Stimulated activated CD8-positive, alpha-beta memory T cell treated with anti-CD3 and anti-CD28 coated beads, Interleukin-15, amount 100 ng/mL, for 48 hours (primary cell): ENCODE measurements at places on chromosomes 1 and 21.

DNA sequence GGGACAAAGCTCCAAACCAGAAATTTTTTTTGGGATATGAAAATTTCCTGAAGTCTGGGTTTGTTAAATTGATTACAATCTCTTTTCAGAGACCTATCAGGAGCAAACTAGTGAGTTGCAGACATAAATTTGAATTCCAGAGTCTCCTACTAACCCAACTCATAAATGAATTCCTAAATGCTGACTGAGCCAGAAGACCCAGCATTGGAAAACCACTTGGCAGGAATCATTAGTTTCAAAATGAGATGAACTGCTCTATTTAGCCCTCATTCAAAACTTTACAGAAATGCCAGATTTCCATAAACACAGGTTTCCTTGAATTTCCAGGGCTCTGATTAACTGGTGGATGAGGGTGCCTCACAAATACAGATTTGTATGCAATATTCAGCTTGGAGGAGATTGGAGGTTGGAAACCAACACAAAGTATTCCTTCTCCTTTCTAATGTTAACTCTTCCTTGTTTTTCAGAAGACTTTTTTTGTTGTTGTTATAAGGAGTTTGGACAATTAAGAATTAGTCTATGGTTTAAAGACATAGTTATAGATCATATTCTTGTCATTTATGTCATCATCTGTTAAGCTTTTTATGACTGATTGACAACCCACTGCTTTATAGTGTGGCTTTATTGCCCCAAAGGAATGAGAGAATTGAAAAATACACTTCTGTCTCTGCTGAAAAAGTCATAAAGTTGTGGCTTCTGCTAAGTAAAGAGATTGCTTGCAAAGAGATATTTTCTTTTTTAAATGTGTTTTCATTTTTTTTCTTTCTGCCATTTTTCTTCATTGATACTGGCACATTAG, 222.8 kb downstream of the HLX start:
- DNase-seq, result no peak

DNA sequence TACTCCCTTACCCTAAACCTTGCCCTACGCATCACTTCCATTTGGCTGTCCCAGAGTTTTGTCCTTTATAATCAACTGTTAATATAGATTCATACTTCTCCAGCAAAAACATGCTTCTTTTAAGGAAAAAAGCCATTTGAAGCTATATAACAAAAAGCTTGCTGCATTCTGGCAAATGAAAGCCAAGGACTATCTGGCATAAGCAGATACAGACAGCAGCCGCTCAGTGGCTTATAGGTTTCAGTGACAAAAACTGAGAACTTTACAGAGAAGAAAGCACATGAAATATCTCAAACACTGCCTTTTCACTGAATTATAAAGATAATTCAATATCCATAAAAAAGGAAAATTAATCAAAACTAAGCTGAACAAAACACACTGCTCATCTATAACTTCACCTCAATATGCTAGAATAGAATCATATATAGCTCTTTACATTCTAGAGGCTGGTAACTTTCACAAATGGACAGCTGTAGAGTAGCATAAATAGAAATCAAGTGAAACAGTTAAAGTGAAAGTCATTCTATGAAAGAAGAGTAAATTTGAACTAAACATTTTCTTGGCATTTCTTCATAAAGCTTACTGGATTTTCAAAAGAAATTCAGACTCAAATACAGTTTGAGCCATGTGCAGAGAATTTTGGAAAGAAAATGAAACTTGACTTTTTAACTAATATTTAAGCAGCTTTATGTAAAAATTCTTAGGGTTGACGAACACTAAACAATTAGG, 19.6 kb downstream of the CDC42BPA start:
- no peak for DNase-seq

- DNase-seq, result no peak
Measured at GRCh38 chr1:82472489-82473131, 671.9 kb downstream of the ADGRL2 start.

DNA sequence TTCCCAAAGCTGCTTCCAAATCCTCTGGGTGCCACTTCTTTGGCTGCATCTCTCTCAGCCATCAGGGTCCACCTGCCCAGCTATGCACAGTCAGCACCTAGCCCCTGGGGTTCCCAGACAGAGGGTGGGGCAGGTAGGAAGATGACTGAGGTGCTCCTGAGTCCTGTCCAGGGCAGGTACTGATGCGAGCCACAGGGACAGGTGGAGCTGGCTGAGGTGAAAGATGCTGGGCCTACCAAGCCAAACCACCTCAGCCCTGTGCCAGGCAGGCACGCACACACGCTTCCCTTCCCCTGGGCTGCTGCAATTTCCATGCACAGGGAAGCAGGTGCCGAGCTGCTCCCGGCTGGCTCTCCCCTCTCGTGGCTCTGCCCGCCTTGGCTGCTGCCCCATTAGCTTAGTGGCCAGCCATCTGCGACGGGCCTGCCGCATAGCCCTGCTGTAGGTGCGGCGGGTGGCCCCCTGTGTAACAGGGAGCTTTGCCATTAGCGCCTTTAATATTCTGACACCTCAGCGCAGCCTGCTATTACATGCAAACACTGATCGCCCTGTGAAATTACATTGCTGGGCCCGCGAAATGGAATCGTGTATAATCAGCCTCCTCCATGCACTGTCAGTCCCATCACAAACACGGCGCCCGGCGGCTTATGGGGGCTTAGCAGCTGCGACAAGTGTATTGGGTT, 38.9 kb downstream of the DMAP1 start:
- no peak for DNase-seq

DNA sequence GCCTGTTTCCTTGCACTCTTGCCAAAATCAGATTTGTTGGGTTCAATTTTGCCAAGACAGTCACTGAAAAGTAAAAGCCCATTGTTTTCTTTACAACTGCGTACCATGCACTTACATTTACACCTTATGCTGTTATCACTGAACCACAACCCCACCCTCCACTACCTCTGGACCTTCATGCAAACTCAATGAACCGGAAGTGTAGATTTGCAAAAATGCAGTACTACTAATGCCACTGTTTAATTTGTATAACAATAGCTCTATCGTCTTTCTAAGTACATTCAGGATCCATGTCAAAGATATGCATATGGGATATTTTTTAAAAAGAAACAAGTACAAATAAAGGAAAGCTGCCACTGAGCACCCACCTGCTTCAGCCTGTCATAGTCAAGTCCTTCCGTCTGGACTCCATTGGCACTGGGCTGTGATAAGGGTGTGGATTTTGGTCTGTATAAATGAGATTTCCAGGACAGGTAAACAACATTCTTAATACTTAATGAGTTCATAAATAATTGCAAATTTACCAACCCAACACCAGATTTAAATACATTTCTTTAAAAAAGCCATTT, 72.9 kb upstream of the LBR start:
- DNase-seq, result no peak

GRCh38 chr1:46618754-46619415, 2.3 kb upstream of the MOB3C start:
- no peak for DNase-seq

GRCh38 chr1:234724516-234725176, 114.7 kb upstream of the IRF2BP2 start:
- no peak for DNase-seq

DNA sequence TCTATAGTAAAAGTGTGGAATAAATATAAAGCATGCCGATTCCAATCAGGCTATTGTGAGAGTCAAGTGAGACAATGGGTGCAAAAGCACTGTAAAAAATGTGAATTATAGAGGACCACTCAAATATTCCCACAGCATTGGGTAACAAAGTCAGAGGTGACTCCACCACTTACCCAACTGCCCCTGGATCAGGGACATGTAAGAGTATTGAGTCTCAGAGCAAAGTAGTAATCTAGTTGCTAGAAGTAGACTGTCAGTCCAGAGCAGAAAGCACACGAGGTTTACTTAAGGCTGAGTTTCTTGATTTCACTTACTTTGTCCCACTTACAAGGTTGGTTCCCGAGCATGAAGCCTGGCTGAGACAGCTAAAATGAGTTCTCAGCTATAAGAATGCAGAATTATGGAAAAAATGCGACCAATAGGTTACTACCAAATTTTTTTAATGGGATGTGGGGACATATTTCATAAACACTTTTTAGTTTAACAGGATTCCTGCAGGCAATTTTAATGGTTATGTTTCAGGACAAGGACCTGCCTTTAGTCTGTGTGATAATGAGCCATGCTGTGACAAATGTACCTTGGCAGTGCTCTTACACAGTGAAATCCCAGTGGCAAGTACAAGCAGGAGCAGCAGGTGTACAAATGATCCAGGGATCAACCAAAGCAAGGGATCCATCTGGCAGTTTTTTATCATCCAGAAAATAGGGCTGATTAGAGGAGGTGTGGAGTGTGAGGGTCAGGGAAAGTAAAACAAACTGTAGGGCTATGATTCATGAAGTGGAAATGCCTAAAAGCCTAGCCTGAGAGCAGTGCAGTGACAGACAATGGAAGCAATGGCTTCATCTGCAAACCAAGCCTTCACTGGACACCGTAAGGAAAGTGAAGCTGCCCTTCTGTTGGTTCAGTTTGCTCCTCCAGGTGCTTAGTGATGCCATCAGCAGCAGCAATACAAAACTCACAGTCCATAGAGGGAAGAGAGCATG, 156.2 kb upstream of the SPAG17 start:
- no peak for DNase-seq

DNA sequence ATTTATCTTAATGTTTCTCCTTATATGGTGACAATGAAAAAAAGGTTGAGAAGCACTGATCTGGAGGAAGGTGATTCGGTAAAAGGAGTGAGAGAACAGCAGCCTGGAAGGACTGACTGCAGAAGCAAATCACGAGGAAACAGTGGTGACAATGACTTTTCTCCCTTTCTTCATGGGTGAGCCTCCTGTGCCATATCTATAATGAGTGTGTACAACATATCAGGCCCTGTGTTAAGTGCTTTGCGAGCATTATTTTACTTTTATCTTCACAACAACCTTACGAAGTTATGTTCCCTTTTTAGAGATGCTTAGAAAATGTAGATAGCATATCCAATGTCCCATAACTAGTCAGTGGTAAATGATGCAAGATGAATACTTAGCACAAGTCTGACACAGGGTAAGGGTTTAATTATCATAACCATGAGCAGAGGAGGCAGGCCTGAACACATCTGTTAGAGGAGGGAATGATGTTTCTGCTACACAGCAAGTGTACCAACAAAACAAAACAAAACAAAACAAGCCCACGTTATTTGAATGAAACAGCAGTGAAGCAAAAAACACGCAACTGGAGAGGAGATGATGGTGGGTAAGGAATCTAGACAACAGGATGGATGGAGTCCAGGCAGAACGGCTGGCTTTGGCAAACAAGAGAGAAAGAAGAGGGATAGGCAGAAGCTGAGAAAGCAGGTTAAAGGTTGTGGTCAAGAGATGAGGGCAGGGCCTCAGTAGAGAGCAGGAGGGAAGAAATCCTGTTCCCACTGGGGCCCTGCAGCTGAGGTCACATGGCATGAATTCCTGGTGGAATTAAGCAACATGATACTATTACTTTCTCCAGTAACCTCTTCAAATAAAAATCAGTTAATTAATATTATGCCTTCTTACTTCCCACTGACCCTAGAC, 29.6 kb downstream of the GNG12 start:
- no peak for DNase-seq

- no peak for DNase-seq
Measured at GRCh38 chr1:77845951-77846350, 42.5 kb upstream of the NEXN start.

GRCh38 chr21:34055615-34056014, 17.8 kb upstream of the MRPS6 start:
- no peak for DNase-seq

DNA sequence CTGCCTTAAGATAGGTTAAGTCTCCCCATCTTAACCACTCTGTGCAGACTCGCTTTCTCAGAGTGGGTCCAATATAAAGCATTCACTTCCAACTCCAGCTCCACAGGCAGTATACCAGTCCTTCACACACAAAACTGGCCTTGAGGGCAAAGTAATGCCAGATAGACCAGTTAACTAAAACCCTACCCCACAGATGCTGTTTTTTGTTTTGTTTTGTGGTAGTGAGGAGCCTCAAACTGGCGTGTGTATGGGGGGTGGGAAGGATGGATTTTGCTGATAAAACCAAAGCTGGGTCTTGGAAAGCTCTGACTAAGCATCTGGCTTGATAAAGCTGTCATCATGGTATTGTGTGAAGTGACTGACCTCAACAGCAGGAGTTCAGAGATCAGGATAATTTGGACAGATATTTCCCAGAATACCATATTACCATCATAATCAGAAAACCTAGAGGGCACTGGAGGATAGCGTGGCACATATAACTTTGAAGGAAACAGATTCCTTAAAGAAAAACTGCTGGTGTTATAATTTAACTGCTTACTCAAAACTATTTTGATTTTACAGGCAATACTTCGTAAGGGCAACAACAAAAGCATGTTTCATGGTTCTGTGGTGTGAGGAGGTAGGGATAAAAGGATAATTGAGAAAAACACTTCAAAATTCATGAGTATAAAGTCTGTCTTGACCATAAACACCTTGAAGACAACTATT, 29.6 kb upstream of the CPLANE2 start:
- no peak for DNase-seq

DNA sequence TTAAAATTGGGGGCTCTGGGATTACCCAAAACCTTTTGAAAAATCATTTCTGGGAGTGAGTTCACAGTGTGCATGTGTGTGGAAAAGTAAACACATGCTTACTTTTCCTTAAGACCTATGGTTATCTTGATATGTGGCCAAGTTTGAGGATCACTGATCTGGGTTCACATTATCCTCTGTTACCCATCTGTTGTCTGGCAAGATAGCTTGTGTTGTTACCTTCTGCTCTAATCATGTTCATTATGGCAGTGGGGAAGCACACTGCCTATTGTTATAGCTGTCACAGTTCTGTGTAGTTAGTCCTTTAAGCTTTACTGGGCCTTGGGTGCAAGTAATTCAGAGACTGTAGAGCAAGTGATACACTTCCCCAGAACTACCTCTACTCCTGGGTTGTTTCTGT, 5.0 kb downstream of the CTBS start:
- no peak for DNase-seq

- no peak for DNase-seq
Measured at GRCh38 chr1:229893762-229894444, 173.1 kb upstream of the GALNT2 start.

DNA sequence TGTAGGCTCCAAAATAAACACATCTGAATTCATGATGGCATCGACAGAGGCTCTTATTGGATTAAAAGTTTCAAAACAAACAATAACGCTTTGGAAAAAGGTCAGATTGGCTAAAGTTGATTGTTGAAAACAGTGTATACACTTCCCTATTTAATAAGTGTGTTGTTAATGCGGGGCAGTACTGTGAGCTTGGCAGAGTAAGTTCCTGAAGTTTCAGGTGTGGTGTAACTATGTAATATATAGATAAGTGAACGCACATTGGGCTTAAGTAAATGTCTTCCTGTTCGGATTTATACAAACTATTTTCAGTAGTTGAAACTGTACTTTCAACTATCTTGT, 810 bp downstream of the ZBTB37 start:
- DNase-seq, result no peak

- DNase-seq, result no peak
Measured at GRCh38 chr21:30463713-30464112, 16.5 kb downstream of the KRTAP19-1 start.
